ENCODE measurements at places on chromosomes 4 and X. TPM values are rescaled to one million over a fixed set of nuclear protein-coding genes. Genes with fewer than 3 reads are reported as not detected.

The HMGN5 gene
- total RNA-seq, result 0.73 TPM

The GPR143 gene
- total RNA-seq, result not detected

The ADGRL3 gene
- not detected for total RNA-seq

The ACOX3 gene
- 18.4 TPM for total RNA-seq

The IRS4 gene
- total RNA-seq, result 0.07 TPM
